Stimulated activated CD4-positive, alpha-beta T cell treated with anti-CD3 and anti-CD28 coated beads, TNF-alpha, amount 100 ng/mL, for 24 hours (primary cell): ENCODE measurements at places on chromosomes 7 and 10.

DNA sequence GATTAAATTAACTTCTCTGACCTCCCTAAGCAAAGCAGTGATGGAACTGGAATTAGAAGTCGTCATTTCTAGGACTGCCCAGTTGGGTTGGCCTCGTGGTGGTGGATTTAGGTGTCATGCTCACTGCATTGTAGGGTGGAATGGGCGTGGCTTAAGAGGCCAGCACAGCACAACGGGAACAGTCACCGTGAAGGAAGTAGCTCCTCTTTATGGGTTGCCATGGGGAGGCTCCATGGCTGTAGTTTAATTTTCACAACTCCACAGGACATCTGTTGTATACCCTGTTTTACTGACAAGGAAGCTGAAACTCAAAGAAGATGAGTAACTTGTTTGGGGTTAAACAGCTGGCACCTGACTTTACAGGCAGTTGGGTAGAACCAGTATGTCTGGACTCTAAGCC lies 208.3 kb downstream of the CELF2 start:
- peak; percentile 67 for DNase-seq

DNA sequence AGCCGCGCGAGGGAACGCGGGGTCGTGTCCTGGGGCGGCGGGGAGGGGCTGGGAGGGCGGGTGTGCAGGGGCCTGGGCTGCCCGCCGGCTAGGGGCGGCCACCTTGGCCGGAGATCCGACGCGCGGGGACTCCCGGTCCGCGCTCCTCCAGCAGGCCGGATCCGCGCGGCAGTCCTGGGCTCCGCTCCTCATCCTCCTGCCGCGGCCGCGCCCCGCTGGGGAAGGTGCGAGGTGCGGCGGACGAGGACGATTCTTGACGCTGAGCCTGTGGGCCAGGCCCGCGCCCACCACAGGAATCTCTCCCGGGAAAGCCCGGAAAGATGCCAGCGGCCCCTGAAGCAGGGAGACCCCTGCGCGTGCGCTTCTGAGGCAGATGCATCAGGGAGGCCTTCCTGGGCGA lies 6.6 kb upstream of the OGDHL start:
- DNase-seq: no peak

DNA sequence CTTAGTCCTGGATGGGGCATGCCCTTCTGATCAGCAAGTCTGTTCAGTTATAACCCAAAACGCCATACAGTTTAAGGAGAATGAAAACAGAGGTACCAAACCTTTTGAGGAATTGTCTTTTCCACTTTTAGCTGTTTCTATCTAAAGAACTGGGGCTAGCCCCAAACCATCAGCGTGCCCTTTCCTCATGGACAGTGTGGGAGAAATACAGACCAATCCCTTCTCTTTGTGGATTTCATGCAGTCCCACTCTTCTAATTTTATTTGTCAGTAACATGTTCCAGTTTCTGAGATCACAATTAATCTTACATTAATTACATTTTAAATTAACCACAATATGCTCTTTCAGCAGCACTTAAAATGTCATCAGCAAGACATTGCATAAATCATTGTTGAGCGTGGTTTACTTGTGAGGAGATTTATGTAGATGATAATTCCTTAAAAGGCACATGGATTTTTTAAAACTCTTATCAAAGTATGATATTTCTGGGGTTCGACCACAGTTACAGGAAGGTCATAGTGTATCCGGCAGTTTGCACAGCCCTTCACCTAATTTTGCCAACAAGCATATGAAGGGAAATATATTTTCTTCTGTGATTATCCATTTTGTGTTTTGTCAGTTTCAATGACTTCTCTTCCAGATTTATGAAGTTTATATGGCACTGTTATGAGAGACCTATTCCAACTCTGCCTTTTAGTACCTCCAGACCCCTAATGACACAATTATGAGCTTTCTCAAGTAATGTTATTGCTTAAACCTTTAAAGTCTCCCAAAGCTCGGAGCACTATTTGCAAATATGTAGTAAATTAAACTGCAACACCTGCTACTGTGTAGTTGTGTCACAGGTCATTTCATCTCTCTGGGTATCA lies 868.4 kb upstream of the C7orf33 start:
- no peak for DNase-seq

DNA sequence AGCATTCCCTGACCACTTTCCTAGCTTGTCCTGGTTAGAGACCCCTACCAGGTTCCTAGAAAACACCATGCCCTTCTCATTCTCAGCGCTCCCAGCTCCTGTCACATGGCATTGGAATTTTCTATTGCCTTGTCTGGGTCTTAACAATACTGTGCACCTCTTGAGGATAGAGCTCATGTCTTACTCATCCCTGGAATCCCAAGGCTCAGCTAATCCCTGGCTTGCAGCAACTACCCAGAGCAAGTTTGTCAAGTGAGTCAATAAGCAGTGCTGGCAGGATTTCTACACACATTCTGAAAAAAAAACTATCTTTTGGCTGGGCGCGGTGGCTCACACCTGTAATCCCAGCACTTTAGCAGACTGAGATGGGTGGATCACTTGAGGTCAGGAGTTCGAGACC lies 11.7 kb upstream of the PRDX3 start:
- no peak for DNase-seq

DNA sequence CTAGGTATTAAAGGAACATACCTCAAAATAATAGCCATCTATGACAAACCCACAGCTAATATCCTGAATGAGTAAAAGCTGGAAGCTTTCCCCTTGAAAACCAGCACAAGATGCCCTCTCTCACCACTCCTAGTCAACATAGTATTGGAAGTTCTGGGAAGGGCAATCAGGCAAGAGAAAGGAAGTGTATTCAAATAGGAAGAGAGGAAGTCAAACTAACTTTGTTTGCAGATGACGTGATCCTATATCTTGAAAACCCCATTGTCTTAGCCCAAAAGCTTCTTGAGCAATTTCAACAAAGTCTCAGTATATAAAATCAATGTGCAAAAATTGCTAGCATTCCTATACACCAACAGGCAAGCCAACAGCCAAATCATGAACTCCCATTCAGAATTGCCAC lies 131.3 kb downstream of the FANK1 start:
- DNase-seq: no peak

DNA sequence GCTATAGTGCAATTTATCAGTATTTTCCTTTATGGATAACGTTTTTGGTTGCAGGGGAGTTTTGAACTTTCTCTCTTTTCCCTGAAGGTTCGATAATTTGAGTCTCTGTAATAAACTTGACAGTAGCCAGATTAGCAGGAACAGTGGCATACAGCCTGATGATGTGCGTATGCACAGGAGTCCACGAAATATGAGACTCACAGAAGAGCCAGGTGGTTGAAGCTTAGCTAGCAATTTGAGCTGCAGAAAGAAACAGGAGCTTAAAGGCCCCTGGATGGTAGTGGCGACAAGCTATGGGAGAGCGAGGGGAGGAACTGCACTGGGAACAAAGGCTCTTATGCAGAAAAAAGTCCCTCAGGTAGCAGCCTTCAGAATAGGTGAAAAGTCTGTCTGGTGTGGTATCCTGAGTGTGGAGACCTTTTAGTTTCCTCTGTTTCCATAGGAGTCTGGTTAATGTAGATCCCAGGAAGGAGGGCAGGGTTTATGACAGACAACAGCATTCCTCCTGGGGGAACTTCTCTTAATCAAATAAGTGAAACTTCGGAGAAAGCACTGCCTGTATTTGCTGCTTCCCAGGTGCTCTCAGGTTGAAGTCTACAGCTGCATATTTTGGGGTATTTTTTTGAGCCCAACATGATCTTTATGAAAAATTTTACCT lies 32.7 kb downstream of the FANK1 start:
- DNase-seq: no peak

- DNase-seq: no peak
These were observed 5.8 kb upstream of the ZNF736 start for GRCh38 chr7:64308016-64308270.

GRCh38 chr7:107907790-107908189 lies 16.8 kb downstream of the DLD start:
- DNase-seq: no peak

- no peak for DNase-seq
These were observed 30.7 kb downstream of the ERCC6 start for GRCh38 chr10:49508249-49508648.

- no peak for DNase-seq
These were observed 114.3 kb downstream of the LMBR1 start for GRCh38 chr7:156778668-156779067.

DNA sequence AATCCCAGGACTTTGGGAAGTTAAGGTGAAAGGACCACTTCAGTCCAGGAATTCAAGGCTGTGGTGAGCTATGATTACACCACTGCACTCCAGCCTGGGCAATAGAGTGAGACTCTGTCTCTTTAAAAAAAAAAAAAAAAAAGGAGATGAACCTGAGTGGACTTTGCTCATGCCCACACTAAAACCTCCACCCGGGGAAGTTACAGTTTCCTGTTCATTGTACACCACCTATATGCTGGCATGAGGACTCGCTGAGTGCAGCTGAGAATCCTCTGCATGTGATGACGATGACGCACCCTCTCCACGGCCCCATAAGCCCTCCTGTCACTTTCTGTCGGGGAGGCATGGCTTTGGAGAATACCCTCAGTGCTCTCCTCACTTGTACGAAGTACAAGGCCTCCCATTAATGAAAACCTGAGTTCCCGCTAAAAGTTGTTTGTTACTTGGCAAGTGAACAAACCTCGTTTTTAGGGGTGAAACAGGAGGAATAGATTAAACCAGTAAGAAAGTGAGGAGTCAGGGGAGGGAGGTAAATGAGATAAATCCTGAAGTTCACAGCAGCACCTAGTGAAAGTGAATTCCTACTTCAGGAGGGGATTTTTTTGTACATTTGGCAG lies 15.9 kb downstream of the TMEM176B start:
- DNase-seq: no peak

DNA sequence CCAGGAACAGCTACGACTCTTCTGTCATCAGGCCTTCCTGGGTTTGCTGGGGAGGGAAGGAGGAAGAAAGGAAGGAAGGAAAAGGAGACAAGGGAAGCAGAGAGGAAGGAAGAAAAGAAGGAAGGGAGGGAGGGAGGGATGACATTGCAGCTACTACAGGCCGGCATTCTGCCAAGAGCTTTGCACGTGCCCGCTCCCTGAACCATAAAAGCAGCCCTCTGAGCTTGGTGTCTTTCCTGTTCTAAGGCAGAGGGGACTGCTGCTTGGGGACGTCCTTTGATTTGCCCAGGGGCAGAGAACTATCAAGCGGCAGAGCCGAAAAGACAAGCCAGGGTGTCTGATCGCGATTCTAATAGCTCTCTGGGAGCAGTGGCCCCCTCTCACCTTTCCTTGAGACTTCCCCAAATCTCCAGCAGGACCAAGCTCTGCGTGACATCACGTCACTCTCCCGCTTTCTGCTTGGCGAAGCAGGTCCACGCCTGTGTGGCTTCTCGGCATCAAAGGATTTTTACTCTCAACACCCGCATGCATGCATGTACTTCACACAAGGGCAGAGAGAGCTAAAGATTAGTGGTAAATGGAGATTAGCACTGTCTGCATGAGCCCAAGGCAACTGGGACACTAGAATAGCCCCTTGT lies 167.8 kb upstream of the AUTS2 start:
- no peak for DNase-seq

DNA sequence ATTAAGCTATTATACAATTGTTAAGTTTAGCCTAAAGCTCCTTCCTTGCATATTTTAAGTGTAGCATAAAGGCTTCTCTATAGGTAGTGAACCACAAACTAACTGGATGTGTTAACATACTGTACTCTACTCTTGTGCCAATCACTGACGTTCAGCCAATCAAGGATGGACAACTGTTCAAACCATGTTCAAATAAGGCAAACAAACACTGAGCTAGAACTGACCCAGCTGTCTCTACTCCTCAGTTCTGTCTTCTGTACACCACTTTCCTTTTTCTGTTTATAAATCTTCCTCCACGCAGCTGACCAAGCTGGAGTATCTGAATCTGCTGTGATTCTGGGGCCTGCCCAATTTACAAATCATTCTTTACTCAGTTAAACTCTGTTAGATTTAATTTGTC lies 188.7 kb upstream of the MBL2 start:
- DNase-seq: no peak

GRCh38 chr10:102681696-102682095 lies 32.5 kb downstream of the ARL3 start:
- no peak for DNase-seq

DNA sequence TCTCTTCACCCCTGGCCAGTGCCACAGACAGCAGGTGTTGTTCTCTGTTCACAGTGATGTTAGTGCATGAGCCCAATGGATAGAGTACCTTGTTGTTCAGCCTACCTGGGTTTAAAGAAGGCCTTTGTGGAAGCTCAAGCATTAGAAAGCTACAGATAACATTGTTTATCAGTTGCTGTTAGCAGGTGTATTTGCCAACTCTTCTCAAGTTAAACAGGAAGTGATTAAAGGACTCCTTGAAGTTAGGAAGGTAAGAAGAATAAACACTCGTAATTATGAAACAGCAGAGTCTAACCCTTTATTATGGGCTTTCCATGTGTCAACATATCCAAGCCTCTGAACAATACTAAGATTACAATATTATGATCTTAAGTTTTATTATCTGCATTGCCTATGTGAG lies 25.9 kb downstream of the RGR start:
- DNase-seq: no peak

GRCh38 chr10:31129271-31129670 lies 97.6 kb upstream of the ZNF438 start:
- DNase-seq: no peak

DNA sequence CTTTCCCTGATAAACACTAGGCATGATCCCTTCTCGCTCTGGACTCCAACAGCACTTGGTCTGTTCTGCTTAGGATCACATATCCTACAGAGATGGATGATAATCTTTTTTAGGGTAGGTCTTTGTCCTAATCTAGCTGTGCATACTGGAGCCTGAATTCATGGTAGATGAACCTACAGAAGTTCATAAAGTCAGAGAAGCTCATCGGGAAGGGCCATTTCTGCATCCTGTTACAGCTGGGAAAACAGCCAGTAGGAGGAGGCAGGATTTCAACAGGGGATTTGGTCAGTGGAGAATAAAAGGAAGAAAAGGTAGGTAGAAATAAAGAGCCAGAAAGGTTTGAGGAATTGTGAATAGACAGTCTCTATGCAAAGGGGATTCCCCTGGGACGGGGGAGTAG lies 101.4 kb downstream of the ANK3 start:
- no peak for DNase-seq

DNA sequence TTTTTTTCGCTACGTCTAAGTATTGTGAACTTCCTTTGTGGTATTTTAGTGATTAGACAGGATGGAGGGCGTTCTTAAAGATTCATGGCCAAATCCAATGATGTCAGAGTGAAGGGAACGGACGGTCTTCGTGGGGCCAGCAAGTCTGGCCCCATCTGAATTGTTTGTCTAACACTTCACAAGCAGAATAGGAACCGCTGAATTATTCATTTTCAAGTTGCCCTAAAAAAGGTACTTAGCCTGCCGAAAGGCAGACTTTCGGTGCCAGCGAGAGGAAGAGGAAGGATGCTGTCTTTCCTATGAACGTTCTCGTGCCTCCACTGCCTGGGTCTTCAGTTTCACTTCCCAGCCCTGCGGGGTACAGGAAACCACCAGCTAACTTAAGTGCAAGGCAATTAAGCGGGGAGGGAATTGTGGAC lies 145.7 kb upstream of the SH2B2 start:
- DNase-seq: no peak

GRCh38 chr10:29735628-29736365 lies 101.0 kb upstream of the SVIL start:
- peak; percentile 74 for DNase-seq

- no peak for DNase-seq
These were observed 3.4 kb downstream of the GPR85 start for GRCh38 chr7:113083132-113083815.
